Cardiac septum (tissue), 1 donor: ENCODE measurements at places on chromosomes 12 and 14. TPM values are rescaled to one million over a fixed set of nuclear protein-coding genes. Genes with fewer than 3 reads are reported as not detected.

The HSPB8 gene
- 529 TPM for total RNA-seq

The DTX1 gene
- 2.6 TPM for total RNA-seq

The FBXO33 gene
- total RNA-seq: 6.3 TPM

The SPIC gene
- not detected for total RNA-seq

The BEGAIN gene
- total RNA-seq: 1.2 TPM

The TMPRSS12 gene
- total RNA-seq: not detected

The TEP1 gene
- 15.7 TPM for total RNA-seq

The GAS2L3 gene
- 2.8 TPM for total RNA-seq

The RNF212B gene
- total RNA-seq: not detected

The POU6F1 gene
- total RNA-seq: 9.1 TPM

The SDR9C7 gene
- 0.27 TPM for total RNA-seq

The LDHB gene
- 1,416 TPM for total RNA-seq

The ARMH4 gene
- total RNA-seq: 6.4 TPM

The RNASE1 gene
- total RNA-seq: 171 TPM

The ADAM21 gene
- total RNA-seq: 0.54 TPM

The TOMM20L gene
- not detected for total RNA-seq

The KLRD1 gene
- total RNA-seq: 1.1 TPM

The KCNK10 gene
- not detected for total RNA-seq

The ST8SIA1 gene
- total RNA-seq: 1.5 TPM

The SERPINA9 gene
- not detected for total RNA-seq

The GSC gene
- 0.43 TPM for total RNA-seq

The CLEC7A gene
- 2.6 TPM for total RNA-seq

The TTC9 gene
- 2.9 TPM for total RNA-seq

The OR6S1 gene
- not detected for total RNA-seq

The LAG3 gene
- total RNA-seq: 0.57 TPM
